Vagina (tissue), 2 donors: ENCODE measurements at places on chromosomes 11 and 22. TPM values are rescaled to one million over a fixed set of nuclear protein-coding genes. Genes with fewer than 3 reads are reported as not detected.

ATG13 gene
- 39.0 TPM for total RNA-seq

KCNA4 gene
- not detected for total RNA-seq

GRCh38 chr11:77401486-77402217 lies 72.2 kb downstream of the PAK1 start:
- no peaks in the 10 kb centered on the region for H3K27me3 ChIP-seq
- no peaks in the 10 kb centered on the region for H3K4me1 ChIP-seq
- H3K36me3 ChIP-seq = no peaks in the 10 kb centered on the region
- H3K27ac ChIP-seq = no peak overlapping the region

MTCH2 gene
- total RNA-seq = 40.5 TPM

ZFPL1 gene
- total RNA-seq = 50.8 TPM

OR6T1 gene
- not detected for total RNA-seq

GRCh38 chr22:49826603-49827270 lies 936 bp downstream of the BRD1 start:
- peak overlapping the region; percentile 88 for H3K27ac ChIP-seq
- H3K4me3 ChIP-seq = peak overlapping the region; percentile 77
- H3K36me3 ChIP-seq = peaks cover 22% of the 10 kb centered on the region
- H3K27me3 ChIP-seq = no peaks in the 10 kb centered on the region
- no peak for DNase-seq

UBE2L3 gene
- total RNA-seq = 32.7 TPM

GRCh38 chr11:132855516-132855915 lies 676.8 kb downstream of the OPCML start:
- H3K27me3 ChIP-seq = no peaks in the 10 kb centered on the region
- no peak overlapping the region for H3K4me3 ChIP-seq
- no peak for DNase-seq
- no peaks in the 10 kb centered on the region for H3K4me1 ChIP-seq
- no peak overlapping the region for H3K27ac ChIP-seq
- H3K36me3 ChIP-seq = no peaks in the 10 kb centered on the region

- H3K4me1 ChIP-seq = no peaks in the 10 kb centered on the region
- H3K27me3 ChIP-seq = no peaks in the 10 kb centered on the region
- no peak overlapping the region for H3K4me3 ChIP-seq
- no peak overlapping the region for H3K27ac ChIP-seq
These were observed 254.0 kb upstream of the NARS2 start for GRCh38 chr11:78828676-78829075.

TPP1 gene
- total RNA-seq = 77.3 TPM

DNA sequence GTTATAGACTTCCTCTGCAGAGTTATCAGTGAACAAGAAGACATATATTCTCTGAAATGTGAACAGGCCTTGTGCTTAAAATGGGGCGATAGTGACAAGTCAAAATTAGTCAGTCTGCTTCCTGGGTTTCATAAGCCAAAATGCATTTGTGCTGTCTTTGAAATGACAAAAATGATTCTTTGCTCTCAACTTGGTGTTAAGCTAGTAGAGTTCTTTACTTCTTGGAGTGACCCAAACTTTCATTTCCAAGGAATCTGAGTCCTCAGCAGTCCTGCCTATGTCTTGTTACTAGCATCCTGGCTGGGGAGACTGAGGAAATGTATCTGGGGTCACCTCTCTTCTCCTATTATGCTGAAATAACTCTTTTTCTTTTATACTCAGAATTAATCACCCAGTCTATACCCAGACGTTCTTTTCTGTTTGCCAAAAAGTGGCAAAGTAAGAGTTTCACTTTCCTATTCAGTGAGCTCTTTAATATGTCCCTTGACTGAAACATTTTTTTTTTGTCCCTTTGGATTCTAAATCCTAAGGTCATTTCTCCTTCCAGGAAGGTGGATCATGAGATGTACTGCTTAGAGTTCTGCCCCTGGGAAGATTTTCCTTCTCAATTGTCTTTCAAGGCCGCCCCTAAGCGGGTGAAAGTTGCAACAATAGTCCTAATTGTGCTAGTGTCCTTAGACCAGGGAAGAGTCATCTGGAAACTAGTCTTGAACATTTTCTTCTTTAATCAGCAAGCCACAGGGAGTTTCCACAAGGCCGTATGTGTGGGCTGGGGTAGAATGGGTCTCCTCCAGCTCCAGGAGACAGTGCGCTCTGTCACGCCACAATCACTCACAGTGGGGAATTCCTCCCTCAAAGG lies 53.0 kb upstream of the RDX start:
- H3K36me3 ChIP-seq = no peaks in the 10 kb centered on the region
- H3K27me3 ChIP-seq = no peaks in the 10 kb centered on the region
- no peak for DNase-seq
- H3K4me3 ChIP-seq = no peak overlapping the region
- no peak overlapping the region for H3K27ac ChIP-seq

NXPE2 gene
- not detected for total RNA-seq

KRTAP5-9 gene
- not detected for total RNA-seq

DNA sequence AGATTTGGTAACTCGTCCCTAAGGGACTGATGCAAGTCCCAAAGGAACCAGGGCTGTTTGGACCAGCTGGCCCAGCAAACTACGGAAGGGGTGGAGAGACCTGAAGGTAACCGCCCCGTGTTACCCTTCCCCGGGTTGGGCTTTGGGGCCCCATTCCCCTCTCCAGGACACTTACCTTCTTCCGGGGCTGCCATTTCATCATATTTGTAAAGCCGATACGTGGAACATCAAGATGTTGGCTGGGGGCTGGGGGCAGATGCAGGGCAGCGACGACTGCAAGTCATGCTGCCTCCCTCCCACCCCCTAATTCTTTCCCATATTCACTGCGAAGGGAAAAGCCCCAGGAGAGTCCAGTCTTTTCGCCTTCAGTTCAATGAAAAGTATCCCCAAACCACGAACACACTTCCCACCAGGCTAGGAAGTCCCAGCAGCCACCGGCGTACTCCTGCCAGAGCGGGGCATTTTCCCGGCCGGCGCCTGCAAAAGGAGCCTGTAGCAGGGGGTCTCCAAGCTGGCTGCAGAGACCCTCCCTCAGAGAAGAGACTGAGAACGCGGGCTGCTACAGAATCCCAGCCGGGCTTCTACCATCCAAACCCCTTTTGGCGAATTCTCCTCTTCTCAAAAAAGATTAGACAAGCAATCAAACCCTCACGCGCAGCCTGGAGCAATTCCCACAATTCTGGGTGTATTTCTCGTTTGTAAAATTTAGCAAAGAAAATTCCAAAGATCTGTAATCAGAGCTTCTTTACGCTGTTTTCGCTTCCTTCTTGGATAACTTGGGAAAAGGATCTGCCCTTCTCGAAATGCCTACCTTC lies 236.7 kb downstream of the TTC28 start:
- H3K4me3 ChIP-seq = peak overlapping the region; percentile 50
- H3K27me3 ChIP-seq = no peaks in the 10 kb centered on the region
- H3K4me1 ChIP-seq = peaks cover 39% of the 10 kb centered on the region
- peak overlapping the region; percentile 72 for H3K27ac ChIP-seq

DNA sequence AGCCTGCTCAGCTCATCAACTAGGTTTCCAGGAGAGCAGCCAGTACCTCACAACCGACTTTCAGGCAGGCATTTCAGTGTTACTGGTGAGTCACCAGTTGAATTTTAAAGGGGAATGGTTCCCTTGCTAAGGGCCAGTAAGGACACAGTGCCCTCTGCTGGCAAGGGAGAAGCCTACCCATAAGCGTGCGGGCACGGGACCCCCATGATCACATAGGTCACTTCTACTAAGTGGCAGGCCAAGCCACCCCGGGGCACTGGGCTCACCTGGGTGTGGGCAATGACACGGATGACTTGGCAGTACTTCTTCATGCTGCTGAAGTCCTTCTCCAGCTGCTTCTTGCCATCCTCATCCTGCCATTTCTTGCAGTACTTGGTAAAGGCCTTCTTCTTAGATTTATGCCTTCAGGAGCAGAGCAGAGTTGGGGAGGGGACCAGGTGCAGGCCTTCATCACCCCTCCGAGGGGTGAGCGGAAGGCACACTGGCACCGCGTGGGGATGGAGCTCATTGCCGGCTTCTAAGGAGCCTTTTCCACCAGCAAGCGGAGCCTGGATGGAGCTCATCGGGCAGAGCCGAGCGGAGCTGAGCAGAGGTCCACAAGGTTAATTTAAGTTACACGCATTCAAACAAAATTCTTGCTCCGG lies 2.9 kb downstream of the RPL3 start:
- peak overlapping the region; percentile 90 for H3K4me3 ChIP-seq
- peaks cover 58% of the 10 kb centered on the region for H3K4me1 ChIP-seq
- no peaks in the 10 kb centered on the region for H3K27me3 ChIP-seq
- H3K36me3 ChIP-seq = no peaks in the 10 kb centered on the region
- no peak for DNase-seq

DNA sequence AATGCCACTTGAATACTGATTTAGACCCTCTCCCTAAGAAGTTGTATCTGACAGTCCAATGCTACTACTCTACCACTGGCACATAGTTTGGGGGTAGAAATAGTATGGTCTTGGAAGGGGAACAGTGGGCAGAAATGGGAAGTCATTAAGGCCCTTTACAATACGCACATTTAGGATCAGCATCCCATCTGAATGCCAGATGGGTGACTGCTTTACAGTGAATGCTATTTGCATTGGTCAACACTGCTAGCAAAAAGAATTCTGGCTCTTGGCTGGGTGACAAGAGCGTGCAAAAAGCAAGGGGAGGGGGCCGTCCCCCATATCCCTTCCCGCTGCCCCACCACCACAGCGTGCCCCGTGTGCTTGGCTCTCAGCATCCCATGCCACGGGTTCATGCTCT lies 104.7 kb upstream of the BID start:
- no peak overlapping the region for H3K4me3 ChIP-seq
- peaks cover 30% of the 10 kb centered on the region for H3K36me3 ChIP-seq
- H3K4me1 ChIP-seq = no peaks in the 10 kb centered on the region
- H3K27me3 ChIP-seq = no peaks in the 10 kb centered on the region
- H3K27ac ChIP-seq = no peak overlapping the region

C2CD3 gene
- total RNA-seq = 23.8 TPM

GRCh38 chr11:86947541-86947940 lies 7.7 kb downstream of the FZD4 start:
- H3K4me3 ChIP-seq = no peak overlapping the region
- DNase-seq = no peak
- H3K4me1 ChIP-seq = peaks cover 74% of the 10 kb centered on the region
- no peak overlapping the region for H3K27ac ChIP-seq
- no peaks in the 10 kb centered on the region for H3K27me3 ChIP-seq

GRCh38 chr11:123904932-123905331 lies 3.0 kb downstream of the OR8D4 start:
- H3K27me3 ChIP-seq = no peaks in the 10 kb centered on the region
- no peak overlapping the region for H3K4me3 ChIP-seq
- H3K27ac ChIP-seq = no peak overlapping the region

HOATZ gene
- not detected for total RNA-seq

SLC7A4 gene
- 0.98 TPM for total RNA-seq

DNA sequence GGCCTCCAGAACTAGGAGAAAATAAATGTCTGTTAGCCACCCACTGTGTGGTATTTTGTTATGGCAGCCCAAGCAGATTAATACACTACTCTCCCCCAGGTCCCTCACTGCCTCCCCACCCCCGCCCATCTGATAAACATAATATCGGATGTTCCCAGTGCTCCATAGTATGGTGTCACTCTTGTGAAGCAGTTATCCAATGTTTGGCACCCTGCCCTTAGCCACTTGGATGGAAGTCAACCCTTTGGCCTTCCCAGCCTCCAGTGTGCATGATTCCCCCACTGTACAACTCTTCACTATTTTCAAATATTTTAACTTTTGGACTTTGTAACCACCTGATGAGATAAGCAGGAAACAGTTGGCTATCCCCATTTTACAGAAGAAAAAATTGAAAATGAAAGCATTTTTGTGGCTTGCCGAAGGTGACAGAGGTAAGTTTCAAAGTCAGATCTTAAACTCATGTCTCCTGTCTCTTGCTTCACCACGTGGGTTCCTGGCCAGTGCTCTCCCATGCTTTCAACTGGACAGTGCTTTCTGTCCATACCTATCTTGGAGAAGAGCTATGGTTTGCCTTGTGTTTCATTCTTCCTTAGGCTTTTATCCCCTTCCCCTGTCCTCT lies 53.2 kb downstream of the ALX4 start:
- H3K36me3 ChIP-seq = no peaks in the 10 kb centered on the region
- no peaks in the 10 kb centered on the region for H3K27me3 ChIP-seq
- H3K4me1 ChIP-seq = no peaks in the 10 kb centered on the region
- no peak for DNase-seq
- no peak overlapping the region for H3K4me3 ChIP-seq
- no peak overlapping the region for H3K27ac ChIP-seq

DNA sequence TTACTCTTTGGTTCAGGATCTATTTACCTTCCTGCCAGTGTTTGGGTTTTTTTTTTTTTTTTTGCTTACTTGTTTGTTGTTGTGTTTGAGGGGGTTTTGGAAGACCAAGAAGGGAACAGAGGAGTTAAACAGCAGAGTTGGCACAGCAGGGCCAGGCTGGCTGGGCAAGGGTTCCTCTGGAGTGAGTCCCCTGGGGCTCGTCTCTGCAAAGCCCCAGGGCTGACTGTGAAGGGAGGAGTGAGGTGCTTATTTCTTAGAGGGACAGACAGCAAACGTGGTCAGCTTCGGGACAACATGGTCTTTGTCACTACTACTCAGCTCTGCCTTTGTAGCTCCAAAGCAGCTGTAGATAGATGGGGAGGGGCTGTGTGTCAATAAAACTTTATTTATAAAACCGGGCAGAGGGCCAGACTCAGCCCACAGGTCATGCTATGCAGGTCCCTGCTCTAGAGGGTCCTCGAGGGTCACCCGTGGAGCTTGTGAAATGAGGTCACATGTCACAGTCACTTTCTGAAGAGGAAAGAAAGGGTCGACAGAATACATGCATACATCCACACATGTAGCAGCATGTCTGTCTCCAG lies 1404.7 kb downstream of the BRD1 start:
- H3K4me1 ChIP-seq = no peaks in the 10 kb centered on the region
- H3K27me3 ChIP-seq = no peaks in the 10 kb centered on the region
- no peaks in the 10 kb centered on the region for H3K36me3 ChIP-seq
- no peak for DNase-seq
- H3K27ac ChIP-seq = no peak overlapping the region
- H3K4me3 ChIP-seq = no peak overlapping the region

- H3K27ac ChIP-seq = no peak overlapping the region
- H3K4me3 ChIP-seq = no peak overlapping the region
- H3K4me1 ChIP-seq = no peaks in the 10 kb centered on the region
- H3K27me3 ChIP-seq = no peaks in the 10 kb centered on the region
- no peak for DNase-seq
- H3K36me3 ChIP-seq = no peaks in the 10 kb centered on the region
These were observed 60.4 kb downstream of the SBF2 start for GRCh38 chr11:10233581-10233980.

GRCh38 chr11:71498091-71498490 lies 29.0 kb upstream of the KRTAP5-7 start:
- DNase-seq = no peak
- no peak overlapping the region for H3K27ac ChIP-seq
- no peak overlapping the region for H3K4me3 ChIP-seq
- H3K4me1 ChIP-seq = no peaks in the 10 kb centered on the region

GRCh38 chr11:66388780-66389386 lies 17.3 kb upstream of the SLC29A2 start:
- H3K36me3 ChIP-seq = no peaks in the 10 kb centered on the region
- no peaks in the 10 kb centered on the region for H3K27me3 ChIP-seq
- DNase-seq = no peak
- H3K4me3 ChIP-seq = no peak overlapping the region
- H3K27ac ChIP-seq = no peak overlapping the region

MS4A4E gene
- 1.7 TPM for total RNA-seq

OR51B2 gene
- not detected for total RNA-seq

CASTOR1 gene
- total RNA-seq = 51.8 TPM

GRCh38 chr22:37308385-37309200 lies 26.3 kb downstream of the CYTH4 start:
- DNase-seq = no peak
- H3K4me3 ChIP-seq = no peak overlapping the region
- H3K27ac ChIP-seq = no peak overlapping the region
- no peaks in the 10 kb centered on the region for H3K36me3 ChIP-seq
- H3K27me3 ChIP-seq = no peaks in the 10 kb centered on the region
